ENCODE measurements at places on chromosomes 7 and 10.

GRCh38 chr10:110267276-110267675, 37.4 kb downstream of the SMNDC1 start:
- no peak for DNase-seq

DNA sequence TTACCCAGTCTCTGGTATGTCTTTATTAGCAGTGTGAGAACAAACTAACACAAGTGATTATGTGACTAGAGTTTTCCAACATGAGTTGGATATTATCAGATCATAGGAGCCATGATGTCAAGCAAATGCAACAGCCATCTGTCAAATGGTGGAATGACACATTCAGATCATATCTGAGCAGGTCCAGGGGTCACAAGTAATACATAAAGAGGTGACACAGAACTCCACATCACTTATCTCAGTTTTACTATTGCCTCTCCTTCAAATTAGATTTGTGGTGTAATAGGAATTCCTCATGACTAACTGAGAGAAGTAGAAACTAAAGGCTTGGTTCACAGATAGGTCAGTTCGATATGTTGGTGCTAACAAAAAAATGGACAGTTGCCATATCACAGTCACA, 12.2 kb upstream of the SAMD9L start:
- DNase-seq = no peak

GRCh38 chr10:43340619-43341018, 30.8 kb upstream of the FXYD4 start:
- no peak for DNase-seq

DNA sequence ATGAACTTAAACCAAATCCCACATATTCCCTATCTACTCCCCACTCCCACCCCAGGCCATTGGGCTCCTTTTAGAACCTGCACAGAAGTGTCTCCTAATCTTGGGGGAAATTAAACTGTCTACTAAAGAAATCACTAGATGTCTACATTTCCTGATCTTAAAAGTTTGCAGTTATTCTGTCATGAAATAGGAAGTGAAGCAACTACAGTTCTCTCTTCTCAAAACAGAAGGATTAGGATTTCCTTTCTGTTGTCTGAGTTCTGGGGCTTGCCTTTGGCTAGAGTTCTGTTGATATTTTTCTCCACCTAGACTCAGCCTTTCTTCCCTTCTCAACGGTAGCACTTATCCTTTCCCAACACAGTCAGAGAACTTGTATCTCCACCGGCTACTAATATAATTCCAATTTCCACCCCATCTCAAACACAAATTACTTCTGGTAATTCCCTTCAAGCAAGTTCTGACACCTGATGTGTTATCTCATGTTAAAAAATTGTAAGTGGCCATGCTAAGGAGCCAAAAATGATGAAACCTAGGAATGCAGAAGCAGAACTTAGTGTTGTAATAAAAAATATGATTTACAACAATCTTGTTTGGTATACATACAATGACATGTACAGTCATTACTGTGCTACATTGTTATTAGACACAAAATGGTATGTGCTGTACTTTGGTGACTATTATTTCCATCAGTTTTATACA, 12.1 kb downstream of the OR9A4 start:
- DNase-seq = no peak

DNA sequence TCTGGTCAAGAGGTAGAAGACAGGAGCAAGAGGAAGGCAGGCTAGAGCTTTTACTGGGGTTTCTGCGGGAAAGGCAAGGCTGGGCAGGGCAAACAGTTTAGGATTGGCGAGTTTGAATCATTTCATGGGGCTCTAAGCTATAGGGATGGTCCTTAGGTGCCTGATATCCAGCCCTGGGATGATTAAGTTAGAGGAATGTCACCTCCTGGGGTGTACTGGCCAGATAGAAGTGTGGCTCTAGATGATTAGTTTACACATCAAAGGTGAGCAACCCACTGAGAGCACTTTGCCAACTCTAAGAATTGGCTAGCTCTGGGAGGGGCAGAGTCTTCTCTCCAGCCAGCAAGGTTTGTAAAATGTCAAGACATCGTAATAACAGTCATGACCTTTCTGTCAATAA, 52.4 kb downstream of the ZNF365 start:
- no peak for DNase-seq

GRCh38 chr7:155917836-155918430, 105.7 kb upstream of the SHH start:
- no peak for DNase-seq

Measured in hematopoietic multipotent progenitor cell treated with erythropoietin and hydrocortisone succinate and interleukin-3 and kit ligand, for 17 days (in vitro differentiated cells).